ENCODE measurements at places on chromosomes 2 and 18.
A peak's percentile ranks its signal among the peaks of the same experiment; 100 is the strongest.

DNA sequence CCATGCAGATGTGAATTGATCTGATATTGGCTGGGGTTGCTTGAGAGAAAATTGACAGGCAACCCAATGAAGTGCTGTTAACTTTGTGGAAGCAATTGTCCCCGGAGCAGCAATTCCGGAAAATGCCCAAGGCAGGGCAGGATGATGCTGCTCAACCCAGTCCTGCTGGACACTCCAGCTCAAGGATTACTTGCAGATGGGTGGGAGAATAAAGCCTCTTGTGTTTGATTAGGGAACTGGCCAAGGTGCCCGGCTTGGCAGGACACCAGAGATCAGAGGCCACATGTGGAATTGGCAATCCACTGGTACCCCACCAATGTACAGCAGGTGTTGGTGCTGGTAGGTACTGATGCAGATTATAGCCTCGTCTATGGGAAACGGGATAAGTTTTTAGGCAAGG lies 12.3 kb upstream of the C2orf42 start:
- no peak for DNase-seq

GRCh38 chr18:9708057-9708433 lies at the start of gene RAB31:
Gene RAB31 (plus strand): TSS chr18:9708301. CDS start chr18:9708406, 105 bp downstream.
- DNase-seq: peak; percentile 71

DNA sequence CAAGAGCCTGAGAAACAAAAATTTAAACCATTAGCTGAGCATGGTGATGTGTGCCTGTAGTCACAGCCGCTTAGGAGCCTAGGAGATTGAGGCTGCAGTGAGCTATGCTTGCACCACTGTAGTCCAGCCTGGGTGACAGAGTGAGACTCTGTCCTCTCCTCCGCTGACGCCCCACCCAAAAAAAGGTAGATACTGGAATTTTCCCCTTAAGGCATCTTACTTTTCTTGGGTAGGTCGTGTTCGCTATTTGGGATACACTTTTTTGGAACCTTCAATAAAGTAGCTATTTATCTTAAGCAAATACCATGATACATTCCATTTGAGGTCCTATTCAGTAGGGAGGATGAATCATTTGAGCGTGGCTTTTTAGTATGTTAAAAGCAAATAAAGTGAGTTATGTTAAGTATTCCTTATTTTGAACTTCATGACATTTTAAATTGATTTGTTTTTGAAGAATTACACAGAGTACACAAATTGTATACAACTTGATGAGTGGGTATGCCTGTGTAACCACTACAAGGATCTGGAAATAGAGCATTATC lies 38.7 kb downstream of the RALBP1 start:
- DNase-seq: no peak

GRCh38 chr2:143336719-143337210 lies 207.5 kb downstream of the ARHGAP15 start:
- no peak for DNase-seq
